ENCODE measurements at places on chromosomes 2 and 18. TPM values are rescaled to one million over a fixed set of nuclear protein-coding genes. Genes with fewer than 3 reads are reported as not detected.

Gene TPO
- 52.5 TPM for total RNA-seq

Gene CERKL
- not detected for total RNA-seq

DNA sequence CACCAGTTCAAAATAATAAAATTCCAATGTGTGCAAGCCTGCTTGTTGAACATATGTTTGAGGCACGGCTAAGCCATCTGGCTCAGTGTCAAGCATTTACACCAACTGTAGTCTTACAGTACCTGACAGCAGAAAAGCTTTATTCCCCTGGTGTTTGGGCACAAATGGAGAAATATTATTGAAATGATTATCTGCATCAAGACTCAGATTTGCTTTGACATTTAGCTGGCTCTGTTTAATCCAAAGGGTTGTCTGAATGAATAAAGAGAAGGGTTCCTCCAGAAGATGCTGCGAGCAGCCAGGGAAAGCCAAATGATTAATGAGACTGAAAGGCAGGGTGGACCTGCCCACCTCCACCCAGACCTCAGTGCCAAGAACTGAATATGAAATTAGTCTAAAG lies 393.2 kb upstream of the GALNT5 start:
- no peaks in the 10 kb centered on the region for H3K27me3 ChIP-seq
- no peaks in the 10 kb centered on the region for H3K4me1 ChIP-seq
- no peaks in the 10 kb centered on the region for H3K36me3 ChIP-seq

DNA sequence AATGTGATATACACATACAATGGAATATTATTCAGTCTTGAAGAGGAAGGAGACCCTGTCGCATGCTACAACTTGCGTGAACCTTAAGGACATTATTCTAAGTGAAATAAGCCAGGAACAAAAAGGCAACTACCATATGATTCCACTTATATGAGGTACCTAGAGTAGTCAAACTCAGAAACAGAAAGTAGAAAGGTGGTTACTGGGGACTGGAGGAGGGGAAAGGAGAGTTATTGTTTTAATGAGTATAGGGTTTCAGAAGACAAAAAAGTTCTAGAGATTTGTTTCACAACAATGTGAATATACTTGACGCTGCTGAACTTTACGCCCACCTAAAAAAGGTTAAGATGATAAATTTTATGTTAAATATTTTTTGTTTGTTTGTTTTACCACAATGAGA lies 47.0 kb downstream of the CXCR4 start:
- no peak overlapping the region for H3K27ac ChIP-seq
- no peak for DNase-seq
- no peaks in the 10 kb centered on the region for H3K36me3 ChIP-seq
- no peak overlapping the region for H3K4me3 ChIP-seq

DNA sequence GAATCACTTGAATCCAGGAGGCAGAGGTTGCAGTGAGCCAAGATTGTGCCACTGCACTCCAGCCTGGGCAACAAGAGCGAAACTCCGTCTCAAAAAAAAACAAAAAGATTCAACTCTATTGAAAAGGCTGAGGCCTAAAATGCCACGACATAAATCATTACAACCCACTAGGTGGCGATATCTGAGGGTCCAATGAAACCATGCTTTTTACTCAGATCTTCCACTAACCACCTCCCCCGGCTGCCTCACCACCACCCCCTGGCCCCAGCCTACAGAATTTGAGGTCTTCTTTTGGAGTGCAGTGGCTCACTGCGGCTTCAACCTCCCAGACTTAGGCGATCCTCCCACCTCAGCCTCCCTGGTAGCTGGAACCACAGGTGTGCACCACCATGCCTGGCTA lies 57.5 kb downstream of the AP1S3 start:
- H3K36me3 ChIP-seq: no peaks in the 10 kb centered on the region
- no peak overlapping the region for H3K27ac ChIP-seq
- H3K27me3 ChIP-seq: no peaks in the 10 kb centered on the region
- DNase-seq: no peak
- no peaks in the 10 kb centered on the region for H3K4me1 ChIP-seq
- no peak overlapping the region for H3K4me3 ChIP-seq

DNA sequence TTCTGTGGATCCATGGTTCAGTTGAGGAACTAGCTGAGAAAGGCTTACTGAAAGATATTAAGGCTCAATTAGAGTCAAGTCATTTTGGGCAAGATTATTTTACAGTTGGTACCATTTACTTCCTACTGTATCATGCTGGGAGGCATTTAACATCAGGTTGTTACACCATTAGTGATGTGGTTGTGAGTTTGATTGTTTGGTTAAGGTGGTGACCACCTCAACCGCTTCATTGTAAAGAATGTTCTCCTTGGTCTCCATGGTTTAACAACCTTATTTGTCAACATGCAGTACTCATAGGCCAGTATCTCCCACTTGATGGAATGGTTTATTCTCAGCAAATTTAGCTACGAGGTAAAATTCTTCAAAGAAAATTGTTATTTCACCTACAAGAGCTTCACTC lies 34.1 kb downstream of the HRH4 start:
- no peak overlapping the region for H3K27ac ChIP-seq
- no peaks in the 10 kb centered on the region for H3K36me3 ChIP-seq
- H3K4me3 ChIP-seq: no peak overlapping the region
- no peaks in the 10 kb centered on the region for H3K4me1 ChIP-seq

DNA sequence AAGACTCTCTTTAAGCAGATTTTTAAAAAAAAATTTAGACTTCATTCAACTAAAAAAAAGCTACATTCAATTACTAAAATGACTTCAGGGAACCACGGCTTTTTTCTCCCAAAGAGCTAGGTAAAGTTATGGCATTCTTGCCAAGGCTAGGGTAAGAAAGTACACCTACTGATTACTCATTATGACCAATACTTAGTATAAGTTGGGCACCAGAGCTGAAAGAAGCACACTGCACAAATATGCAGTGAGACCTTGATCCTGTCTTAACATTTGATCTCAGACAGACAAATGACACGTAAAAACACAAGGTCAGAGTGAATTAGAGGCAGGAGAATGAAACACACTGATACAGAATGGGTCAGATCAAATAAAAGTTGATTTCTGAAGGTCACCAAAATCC lies 88.7 kb downstream of the THADA start:
- no peak overlapping the region for H3K27ac ChIP-seq
- H3K4me3 ChIP-seq: no peak overlapping the region
- H3K27me3 ChIP-seq: no peaks in the 10 kb centered on the region
- H3K4me1 ChIP-seq: peaks cover under 1% of the 10 kb centered on the region
- no peak for DNase-seq

- peak overlapping the region; percentile 99 for H3K27ac ChIP-seq
- peaks cover 31% of the 10 kb centered on the region for H3K36me3 ChIP-seq
- peaks cover 42% of the 10 kb centered on the region for H3K4me1 ChIP-seq
- peak overlapping the region; percentile 88 for H3K4me3 ChIP-seq
Observed at GRCh38 chr2:96869281-96869821, 529 bp downstream of the SEMA4C start.

DNA sequence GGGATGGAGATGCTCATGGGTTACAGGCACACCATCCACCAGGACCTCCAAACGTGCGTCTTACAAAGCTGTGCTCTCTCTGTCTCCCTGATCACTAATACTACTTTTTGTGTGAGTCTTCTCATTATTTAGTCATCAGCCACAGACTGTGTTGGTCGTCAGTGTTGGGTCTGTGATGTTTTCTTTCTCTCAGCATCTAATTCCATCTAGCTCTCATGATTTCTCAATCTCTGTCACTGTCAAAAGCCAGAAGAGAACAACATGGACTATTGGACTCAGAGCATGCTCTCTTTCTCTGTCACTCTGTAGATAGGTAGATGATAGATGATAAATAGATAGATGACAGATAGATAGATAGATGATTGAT lies 6.0 kb upstream of the ARL4C start:
- H3K4me3 ChIP-seq: no peak overlapping the region
- H3K4me1 ChIP-seq: no peaks in the 10 kb centered on the region
- no peaks in the 10 kb centered on the region for H3K27me3 ChIP-seq
- DNase-seq: no peak

- no peaks in the 10 kb centered on the region for H3K36me3 ChIP-seq
- DNase-seq: no peak
- no peak overlapping the region for H3K27ac ChIP-seq
- H3K4me3 ChIP-seq: no peak overlapping the region
- H3K27me3 ChIP-seq: no peaks in the 10 kb centered on the region
- no peaks in the 10 kb centered on the region for H3K4me1 ChIP-seq
Observed at GRCh38 chr2:134086594-134087219, 167.2 kb upstream of the MGAT5 start.

GRCh38 chr2:173435574-173435973 lies 80.9 kb downstream of the CDCA7 start:
- DNase-seq: no peak
- no peaks in the 10 kb centered on the region for H3K4me1 ChIP-seq
- no peaks in the 10 kb centered on the region for H3K36me3 ChIP-seq

DNA sequence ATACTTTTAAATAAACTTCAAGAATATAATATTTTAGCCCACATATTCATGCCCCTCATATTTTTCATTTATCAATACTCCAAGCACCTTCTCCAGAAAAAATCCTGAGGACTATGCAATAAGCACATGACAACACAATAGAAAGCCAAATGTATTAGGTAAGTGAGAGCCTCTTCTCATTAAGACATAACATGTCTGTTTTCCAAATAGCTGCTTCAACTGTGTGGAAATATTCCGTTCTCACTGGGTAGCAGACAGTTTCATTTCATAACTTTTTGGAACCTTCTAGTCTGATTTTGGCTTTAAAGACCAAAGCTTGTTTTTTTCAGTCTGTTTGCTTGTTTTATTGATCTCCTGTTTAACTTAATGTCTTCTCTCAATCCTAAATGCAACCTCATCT lies 137.8 kb downstream of the PIK3C3 start:
- no peak overlapping the region for H3K4me3 ChIP-seq
- no peaks in the 10 kb centered on the region for H3K27me3 ChIP-seq
- H3K4me1 ChIP-seq: no peaks in the 10 kb centered on the region

All from ascending aorta (tissue), 2 donors.